ENCODE measurements at places on chromosomes 3 and 15.

DNA sequence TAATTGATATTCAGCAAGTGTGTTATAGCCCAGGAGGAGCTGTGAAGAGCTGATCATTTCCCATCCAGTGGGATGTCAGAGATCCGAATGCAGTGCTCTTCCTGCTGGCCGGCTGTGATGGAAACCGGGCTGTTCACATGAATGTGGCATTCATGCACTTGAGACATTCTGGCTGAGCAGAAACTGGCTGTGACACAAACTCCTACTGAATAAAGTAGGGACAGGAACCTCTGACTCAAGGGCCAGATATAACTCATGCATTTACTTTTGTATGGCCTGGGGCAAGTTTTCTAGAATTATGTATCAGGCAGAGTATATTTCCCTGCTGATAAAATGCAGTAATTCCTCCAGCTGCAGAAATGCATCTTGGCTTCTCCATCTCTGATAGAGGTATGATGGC lies 83.4 kb upstream of the FAM3D start:
- no peak for DNase-seq

DNA sequence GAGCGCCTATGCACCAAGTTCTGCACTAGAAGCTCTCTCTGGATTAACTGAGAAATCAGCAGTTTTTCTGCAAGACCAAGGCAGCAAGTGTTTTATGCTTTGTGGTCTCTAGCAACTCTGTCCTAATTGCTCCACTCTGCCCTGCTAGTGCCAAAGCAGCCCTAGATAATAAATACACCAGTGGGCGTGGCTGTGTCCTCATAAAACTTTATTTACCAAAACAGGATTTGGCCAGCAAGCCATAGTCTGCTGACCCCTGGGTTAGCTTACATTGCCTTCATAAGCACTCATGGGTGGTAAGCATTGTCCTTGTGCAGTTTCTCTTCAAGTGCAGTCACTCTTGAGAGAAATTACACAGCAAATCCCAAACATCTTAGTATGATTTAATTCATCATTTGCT lies 30.7 kb upstream of the SLC24A5 start:
- DNase-seq: no peak

GRCh38 chr3:3538451-3538850 lies 260.8 kb upstream of the LRRN1 start:
- DNase-seq: no peak

GRCh38 chr3:107542665-107543064 lies 19.9 kb downstream of the BBX start:
- no peak for DNase-seq

- DNase-seq: no peak
Measured at GRCh38 chr15:99185414-99186130, 63.8 kb downstream of the TTC23 start.

GRCh38 chr3:15601399-15602145 lies at the start of the genes BTD and HACL1:
BTD (plus strand) TSS chr3:15601745; CDS start chr3:15635440, 33,695 bp downstream.
HACL1 (minus strand) TSS chr3:15601569; CDS start chr3:15601463, 106 bp downstream.
- DNase-seq: peak; percentile 99

DNA sequence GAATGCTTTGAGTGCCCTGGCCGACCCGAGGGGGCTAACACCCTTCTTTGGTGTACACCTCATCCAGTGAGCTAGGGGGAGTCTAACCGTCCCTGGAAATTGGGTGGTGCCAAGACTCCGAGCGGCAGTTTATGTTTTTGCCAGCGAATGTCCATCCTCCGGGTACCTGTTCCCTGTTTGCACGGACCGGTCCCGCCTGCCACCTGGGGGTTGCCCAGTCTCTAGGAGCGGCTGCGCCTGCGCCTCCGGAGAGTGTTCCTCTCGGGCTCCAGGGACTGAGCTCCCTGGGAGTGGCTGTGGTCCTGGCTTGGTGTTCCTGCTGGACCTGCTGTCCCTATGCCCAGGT lies 913 bp upstream of the WNT7A start:
- no peak for DNase-seq

GRCh38 chr15:41018534-41018933 lies 65.3 kb downstream of the CHAC1 start:
- DNase-seq: no peak

- DNase-seq: no peak
Measured at GRCh38 chr15:89761009-89761831, 10.2 kb upstream of the MESP1 start.

DNA sequence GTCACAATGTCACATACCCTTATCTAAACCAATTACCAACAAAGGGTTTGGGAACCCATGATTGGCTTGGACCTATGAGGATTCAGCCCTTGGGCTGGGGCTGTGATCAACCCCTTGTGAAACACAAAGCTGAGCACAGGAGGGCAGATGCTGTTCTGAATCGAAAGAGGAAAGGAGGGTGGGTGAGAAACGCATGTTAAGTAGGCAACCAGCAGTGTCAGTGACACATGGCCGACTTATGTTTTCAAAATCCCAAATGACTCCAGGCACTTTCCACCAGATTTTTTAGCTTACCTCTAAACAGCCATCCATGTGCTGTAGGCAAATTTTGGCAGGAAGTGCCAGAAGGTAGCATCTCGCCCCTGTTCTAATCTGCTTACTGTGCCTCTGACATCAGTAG lies 34.1 kb upstream of the KLHL25 start:
- DNase-seq: no peak

- no peak for DNase-seq
Measured at GRCh38 chr3:179898024-179898423, 138.7 kb downstream of the PEX5L start.

- peak; percentile 18 for DNase-seq
Measured at GRCh38 chr3:23203708-23204330, 692 bp downstream of the UBE2E2 start.

DNA sequence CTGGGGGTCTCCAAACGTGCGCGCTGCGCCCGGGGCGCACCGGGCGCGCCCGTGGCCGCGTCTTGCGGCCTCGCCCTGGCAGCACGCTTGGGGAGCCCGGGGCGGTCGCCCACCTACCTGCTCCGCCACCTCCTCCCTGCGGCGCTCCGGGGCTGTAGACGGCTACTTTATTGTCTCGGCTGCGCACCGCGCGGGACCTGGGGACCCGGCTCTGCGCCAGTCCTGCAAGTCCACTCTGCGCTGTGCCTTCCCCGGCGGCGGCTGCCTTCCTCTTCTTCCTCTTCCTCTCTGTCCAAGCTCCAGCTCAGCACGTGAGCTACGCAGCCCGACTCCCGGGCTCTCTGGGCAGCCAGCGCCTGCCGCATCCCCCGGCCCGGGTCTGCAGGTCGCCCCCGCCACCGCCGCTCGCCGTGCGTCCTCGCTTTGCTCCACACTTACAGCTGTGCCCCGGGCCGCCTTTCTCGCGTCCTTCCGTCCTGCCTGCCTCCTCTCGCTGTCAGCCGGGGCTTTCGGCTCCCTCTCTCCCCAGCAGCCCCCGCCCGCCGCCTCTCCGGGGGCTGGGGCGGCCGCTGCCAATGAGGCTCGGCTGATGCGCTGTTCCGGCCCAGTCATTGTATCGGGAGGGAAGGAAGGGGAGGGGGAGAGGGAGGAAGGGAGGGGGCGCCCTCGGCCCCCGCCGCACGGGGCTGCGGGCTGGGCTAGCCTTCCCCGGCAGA lies 156.4 kb upstream of the FRMD4B start:
- DNase-seq: peak; percentile 25

DNA sequence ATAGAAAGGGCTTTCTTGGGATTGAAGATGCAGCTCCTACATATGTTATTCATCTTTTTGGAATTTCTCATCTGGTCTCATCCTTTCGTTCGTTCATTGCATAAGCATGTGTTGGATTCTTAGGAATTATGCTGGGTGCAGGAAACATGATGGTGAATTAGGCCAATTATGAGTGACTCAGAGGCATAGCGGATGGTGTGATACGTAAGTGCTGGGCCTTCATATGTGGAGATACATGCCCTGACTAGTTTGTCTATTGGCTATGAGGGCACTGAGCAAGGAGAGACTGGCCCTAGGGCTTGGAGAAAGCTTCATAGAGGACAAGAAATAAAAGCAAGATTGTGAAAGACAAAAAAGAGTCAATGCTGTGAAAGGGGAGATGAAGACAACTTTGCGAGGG lies 235.1 kb downstream of the MYRIP start:
- DNase-seq: no peak

DNA sequence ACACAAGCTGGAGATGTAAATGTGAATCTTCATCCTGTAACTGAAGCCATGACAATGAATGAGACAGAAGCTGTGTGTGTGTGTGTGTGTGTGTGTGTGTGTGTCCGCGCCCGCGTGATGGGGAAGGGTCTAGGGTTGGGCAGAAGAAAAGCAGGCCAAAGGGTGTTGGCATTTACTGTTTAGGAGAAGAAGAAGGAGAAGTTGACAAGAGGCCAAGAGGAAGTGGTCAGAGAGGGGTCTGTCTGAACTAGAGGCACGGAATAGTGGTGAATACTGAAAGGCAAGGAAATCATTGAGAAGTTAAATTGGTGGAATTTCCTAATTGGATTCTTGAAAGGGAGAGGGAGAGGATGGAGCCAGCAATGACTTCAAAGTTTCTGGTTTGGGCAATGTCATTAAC lies 5.6 kb upstream of the NCEH1 start:
- peak; percentile 37 for DNase-seq

DNA sequence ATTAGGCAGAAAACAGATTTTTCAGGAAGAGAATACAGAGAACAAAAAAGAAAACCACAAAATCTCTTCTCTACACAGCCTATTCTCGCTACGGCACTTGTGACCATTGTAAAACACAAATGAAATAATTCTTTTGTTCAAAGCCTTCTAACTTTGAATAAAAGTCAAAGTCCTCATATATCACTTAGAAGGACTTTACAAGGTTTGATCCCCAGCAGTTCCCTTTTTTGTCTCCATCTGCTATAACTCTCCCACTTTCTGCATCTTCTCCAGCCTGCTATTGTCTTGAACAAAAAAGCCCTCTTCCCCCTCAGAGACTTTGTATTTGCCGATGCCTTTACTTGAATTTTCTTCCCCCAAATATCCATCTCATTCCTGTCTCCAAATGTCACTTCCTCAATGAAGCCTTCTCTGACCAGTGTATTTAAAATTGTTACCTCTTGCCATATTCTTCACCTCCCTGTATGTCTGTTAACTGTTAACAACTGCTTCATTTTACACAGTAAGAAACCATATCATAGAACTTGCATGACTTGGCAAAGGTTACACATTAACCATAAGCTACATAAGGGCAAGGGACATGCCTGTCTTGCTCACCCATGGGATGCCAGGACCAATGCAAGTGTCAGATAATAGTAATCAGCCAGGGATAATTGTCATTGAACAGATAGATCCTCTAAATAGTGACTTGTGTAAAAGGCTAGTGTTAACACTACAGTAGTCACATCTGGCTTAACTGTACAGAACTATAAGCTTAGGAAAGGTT lies 122.4 kb downstream of the CBLB start:
- no peak for DNase-seq

GRCh38 chr3:194447161-194447560 lies 39.6 kb downstream of the ATP13A3 start:
- no peak for DNase-seq

DNA sequence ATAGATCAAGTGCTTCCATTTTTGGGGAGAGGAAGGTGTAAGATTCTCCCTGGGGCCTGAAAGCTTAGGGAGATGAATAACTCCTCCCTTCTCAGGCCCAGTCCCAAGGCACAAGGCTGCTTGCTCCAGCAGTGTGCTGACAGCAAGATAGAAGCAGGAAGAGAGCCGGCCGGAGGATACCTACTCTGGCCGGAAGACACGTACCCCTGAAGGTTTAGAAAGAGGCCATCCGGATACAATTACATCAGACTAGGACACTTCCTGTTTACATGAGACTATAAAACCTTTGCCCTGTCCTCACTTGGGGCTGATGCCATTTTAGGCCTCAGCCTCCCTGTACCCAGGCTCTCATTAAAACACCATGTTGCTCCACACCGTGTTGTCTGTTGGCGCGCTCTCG lies 329.9 kb downstream of the SV2B start:
- no peak for DNase-seq

GRCh38 chr3:34972481-34972880 lies 666.8 kb upstream of the ARPP21 start:
- no peak for DNase-seq

DNA sequence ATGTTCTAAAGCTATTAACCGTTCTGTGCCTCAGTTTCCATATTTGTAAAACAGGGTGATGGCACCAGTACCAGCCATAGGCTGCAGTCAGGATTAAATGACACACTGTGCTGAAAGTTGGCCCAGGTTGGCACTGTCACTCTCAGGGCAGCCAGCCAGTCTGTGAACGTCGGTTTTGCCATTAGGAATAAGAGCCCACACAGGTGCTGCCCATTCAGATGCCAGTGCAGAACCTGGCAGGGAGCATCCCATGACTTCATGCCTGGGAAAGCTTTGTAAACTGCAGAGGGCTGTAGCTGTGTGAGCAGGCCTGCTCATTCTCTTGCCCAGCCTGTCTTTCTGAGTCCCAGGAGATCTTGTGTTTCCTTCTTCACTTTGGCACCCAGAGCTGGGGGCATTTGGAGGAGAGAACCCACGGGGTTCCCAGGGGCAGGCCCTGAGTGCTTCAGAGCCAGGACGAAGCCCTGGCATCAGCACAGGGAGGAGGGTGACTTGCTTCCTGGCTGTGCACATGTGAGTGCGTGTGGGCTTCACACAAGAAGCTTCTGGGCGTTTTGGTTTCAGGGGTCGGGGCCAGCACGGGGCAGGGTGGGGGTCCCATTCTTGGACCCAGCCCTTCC lies 46.9 kb downstream of the ZNF710 start:
- DNase-seq: peak; percentile 13

DNA sequence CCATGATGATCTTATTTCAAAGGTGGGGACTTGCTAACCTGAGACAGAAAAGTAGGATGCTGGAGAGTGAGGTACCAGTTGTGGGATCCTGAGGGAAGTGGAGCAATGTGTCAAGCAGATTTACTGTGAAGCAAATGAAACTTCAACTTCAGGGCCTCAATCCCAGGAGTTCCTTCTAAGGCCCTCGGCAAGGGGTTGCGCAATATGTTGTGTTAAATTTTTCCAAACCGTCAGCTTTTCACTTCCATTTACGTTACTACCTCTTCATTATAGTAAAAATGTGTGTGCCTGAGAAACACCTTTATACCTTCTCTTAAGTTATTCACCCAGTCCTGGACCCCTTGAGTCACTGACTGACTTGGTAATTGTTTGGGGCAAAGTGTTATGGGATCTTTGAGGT lies 42.5 kb upstream of the KCNH8 start:
- no peak for DNase-seq

DNA sequence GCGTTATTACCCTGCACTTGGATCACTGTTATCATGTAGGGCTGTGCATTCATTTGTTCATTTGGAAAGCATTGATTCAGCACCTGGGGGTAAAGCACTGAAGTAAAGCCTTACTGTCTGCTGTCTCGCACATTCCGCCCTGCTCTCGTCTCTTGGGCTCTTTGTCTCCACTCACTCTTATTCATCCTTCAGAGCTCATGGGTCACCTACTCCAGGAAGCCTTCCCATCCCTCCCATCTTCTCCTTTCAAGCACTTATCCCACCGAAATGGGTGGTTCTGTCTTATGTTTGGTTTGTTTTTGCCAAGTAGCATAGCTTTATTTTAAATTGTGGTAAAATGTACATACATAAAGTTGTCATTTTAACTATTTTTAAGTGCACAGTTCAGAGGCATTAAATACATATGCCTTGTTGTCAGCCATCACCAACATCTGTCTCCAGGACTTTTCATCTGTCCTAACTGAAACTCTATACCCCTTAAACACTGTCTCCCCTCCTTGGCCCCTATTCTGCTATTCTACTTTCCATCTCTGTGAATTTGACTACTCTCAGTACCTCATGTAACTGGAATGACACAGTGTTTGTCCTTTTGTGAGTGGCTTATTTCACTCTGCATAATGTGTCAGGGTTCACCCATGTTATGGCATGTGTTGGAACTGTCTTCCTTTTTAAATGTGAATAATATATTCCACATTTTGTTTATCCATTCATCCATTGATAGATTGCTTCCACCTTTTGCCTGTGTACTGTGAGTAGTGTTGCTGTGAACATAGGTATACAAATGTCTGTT lies 9.3 kb downstream of the DIS3L start:
- no peak for DNase-seq

GRCh38 chr15:88066636-88067330 lies 189.8 kb downstream of the NTRK3 start:
- no peak for DNase-seq

All from CD4-positive, alpha-beta T cell treated with Interleukin-15 for 1 hour (primary cell).